T-helper 17 cell (primary cell): ENCODE measurements at places on chromosomes 7 and 10.
A peak's percentile ranks its signal among the peaks of the same experiment; 100 is the strongest.

DNA sequence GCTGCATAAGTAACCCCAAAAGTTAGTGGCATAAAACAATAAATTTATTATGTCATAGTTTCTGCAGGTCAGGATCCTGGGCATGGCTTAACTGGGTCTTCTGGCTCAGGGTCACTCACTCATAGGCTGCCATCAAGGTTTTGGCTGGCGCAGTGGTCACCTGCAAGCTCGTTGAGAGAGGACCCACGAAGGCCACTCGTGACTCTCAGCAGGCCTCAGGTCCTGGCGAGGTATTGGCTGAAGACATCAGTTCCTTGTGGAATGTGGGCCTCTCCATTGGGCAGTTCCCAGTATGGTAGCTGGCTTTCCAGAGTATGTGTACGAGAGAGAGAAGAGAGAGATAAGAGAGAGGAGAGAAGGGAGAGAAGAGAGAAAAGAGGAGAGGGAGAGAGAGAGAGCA is 138.3 kb upstream of the KLF14 start:
- peak overlapping the region; percentile 75 for H3K4me3 ChIP-seq
- no peak for DNase-seq
- H3K27me3 ChIP-seq: no peaks in the 10 kb centered on the region
- H3K27ac ChIP-seq: peak overlapping the region; percentile 97
- peaks cover 15% of the 10 kb centered on the region for H3K36me3 ChIP-seq

- H3K4me3 ChIP-seq: peak overlapping the region; percentile 68
- no peak for DNase-seq
- H3K4me1 ChIP-seq: peaks cover 8% of the 10 kb centered on the region
- H3K36me3 ChIP-seq: no peaks in the 10 kb centered on the region
- H3K27me3 ChIP-seq: peaks cover 57% of the 10 kb centered on the region
Measured at GRCh38 chr7:55254242-55254595, 110.9 kb upstream of the LANCL2 start.

- no peak overlapping the region for H3K4me3 ChIP-seq
- H3K27me3 ChIP-seq: peaks cover 6% of the 10 kb centered on the region
- peaks cover 2% of the 10 kb centered on the region for H3K36me3 ChIP-seq
- peaks cover 2% of the 10 kb centered on the region for H3K4me1 ChIP-seq
- no peak for DNase-seq
- H3K27ac ChIP-seq: no peak overlapping the region
Measured at GRCh38 chr10:91569522-91569921, 63.3 kb downstream of the PPP1R3C start.

DNA sequence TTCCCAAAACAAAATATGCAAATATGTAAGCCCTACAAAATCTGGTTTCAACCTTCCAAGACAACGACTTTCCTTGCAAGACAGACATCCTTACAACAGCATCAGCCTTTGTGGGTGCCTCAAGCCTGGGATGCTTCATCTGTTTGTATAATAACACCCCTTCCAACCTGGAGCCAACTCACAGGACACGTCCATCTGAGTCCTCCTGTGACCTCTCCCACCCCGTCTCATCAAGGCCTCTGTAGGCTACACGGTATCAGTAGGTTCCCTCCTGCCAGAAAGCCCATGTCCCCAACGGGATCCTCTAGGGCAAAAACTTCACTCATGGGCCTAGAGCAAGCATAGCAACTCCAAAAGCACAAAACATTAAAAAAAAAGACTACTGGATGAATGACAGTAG is 173.2 kb downstream of the TNS3 start:
- no peaks in the 10 kb centered on the region for H3K27me3 ChIP-seq
- no peak overlapping the region for H3K27ac ChIP-seq
- no peaks in the 10 kb centered on the region for H3K36me3 ChIP-seq
- no peak for DNase-seq

GRCh38 chr10:11667756-11668155 is 56.3 kb upstream of the USP6NL start:
- H3K27ac ChIP-seq: peak overlapping the region; percentile 8
- peaks cover 6% of the 10 kb centered on the region for H3K36me3 ChIP-seq
- no peak overlapping the region for H3K4me3 ChIP-seq
- no peak for DNase-seq

DNA sequence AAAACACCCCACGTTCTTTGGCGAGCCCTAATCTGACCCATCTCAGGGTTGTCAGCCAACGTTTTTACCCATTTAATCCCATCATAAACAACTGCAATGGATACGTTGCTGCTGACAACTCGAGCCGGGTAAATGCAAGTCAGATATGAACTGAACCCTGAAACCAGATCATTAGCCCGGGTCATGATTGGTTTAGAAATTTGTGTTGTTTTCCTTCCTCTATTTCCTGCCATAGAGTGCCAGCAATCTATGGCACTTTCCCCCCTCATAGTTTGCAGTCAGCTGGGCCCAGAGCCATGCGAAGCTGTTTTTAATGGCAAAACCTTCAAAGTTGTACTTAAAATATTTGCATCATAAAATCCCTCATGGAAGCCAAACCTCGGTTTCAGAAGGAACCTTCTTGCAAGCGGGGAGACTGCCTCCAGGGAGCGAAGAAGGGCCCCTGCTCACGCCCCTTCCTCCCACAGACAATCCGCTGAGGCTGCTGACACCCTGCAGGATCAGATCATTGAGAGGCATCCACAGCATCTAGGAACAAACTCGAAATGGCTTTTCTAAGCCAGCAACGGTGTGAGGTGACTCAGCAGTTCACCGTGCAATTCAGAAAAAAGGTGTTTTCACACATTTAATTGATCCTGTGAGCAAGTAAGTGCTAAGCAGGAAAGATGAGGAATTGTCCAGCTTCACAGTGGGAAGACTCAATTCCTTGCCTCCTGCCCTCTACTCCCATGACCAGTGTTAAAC is 710.1 kb downstream of the PARD3 start:
- DNase-seq: no peak
- peaks cover 10% of the 10 kb centered on the region for H3K27me3 ChIP-seq
- H3K36me3 ChIP-seq: no peaks in the 10 kb centered on the region

DNA sequence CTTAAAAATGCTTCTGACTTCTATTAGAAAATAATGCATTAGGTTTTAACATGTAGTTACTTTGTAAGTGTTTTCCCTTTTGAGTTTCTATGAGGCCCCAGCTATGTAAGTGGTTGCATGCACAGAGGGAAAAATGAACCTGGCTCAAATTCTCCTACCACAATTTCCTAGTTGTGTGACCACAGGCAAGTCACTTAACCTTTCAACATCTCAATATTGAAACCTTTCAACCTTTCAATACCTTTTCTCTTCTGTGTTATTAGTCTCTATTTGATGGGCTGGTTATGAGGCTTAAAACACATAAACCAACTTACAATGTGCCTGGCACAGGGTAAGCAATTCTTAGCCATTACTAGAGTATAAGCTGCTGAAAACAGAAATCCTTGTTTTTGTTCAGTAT is 203.0 kb downstream of the KCND2 start:
- DNase-seq: no peak
- no peaks in the 10 kb centered on the region for H3K27me3 ChIP-seq
- no peaks in the 10 kb centered on the region for H3K4me1 ChIP-seq
- H3K36me3 ChIP-seq: no peaks in the 10 kb centered on the region
- no peak overlapping the region for H3K4me3 ChIP-seq
- H3K27ac ChIP-seq: no peak overlapping the region

GRCh38 chr10:110781139-110781538 is 90.6 kb upstream of the PDCD4 start:
- peak overlapping the region; percentile 11 for H3K27ac ChIP-seq
- H3K4me3 ChIP-seq: no peak overlapping the region
- no peak for DNase-seq
- peaks cover 4% of the 10 kb centered on the region for H3K27me3 ChIP-seq

DNA sequence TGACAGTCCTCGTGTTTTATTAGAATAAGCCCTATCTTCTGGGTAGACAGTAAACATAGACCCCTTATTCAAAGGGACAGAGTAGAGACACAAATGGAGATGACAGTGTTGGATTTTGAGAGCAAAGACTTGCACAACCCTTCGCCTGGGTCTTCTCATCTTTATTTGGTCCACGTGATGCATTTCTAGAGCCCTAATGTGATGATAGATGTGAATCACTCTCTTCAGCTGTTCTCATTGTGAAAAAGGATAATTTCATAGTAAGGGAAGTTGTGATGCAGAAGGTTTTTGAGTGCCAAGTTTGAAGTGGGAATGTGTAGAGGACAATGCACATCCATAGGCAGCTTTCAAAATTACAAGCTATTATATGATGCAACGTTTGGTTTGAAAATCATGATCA is 86.3 kb downstream of the CREB5 start:
- no peak for DNase-seq
- H3K27me3 ChIP-seq: peaks cover 18% of the 10 kb centered on the region
- no peaks in the 10 kb centered on the region for H3K36me3 ChIP-seq
- H3K4me3 ChIP-seq: no peak overlapping the region

- no peaks in the 10 kb centered on the region for H3K27me3 ChIP-seq
- no peaks in the 10 kb centered on the region for H3K36me3 ChIP-seq
- H3K4me3 ChIP-seq: no peak overlapping the region
- H3K27ac ChIP-seq: no peak overlapping the region
- H3K4me1 ChIP-seq: no peaks in the 10 kb centered on the region
Measured at GRCh38 chr7:47186316-47186715, 395.6 kb downstream of the TNS3 start.

DNA sequence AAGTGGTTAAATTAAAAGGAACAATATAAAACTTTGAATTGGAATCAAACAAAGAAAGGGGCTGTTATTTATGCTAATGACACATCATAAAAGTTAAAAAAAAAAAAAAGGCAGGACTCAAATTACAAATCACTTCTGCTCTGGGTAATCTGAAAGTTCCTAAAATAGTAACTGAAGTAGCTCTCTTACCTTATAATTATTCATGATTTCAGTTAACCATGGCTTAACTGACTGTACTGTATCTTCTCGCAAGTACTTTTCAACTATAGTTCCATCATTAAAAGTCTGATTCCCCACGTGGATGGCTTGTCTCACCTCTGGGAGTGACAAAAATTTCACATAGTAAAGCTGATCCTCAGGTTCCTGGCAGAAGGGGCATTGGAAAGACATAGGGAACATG is 82.5 kb downstream of the CPVL start:
- H3K27ac ChIP-seq: no peak overlapping the region
- DNase-seq: no peak
- H3K36me3 ChIP-seq: no peaks in the 10 kb centered on the region

DNA sequence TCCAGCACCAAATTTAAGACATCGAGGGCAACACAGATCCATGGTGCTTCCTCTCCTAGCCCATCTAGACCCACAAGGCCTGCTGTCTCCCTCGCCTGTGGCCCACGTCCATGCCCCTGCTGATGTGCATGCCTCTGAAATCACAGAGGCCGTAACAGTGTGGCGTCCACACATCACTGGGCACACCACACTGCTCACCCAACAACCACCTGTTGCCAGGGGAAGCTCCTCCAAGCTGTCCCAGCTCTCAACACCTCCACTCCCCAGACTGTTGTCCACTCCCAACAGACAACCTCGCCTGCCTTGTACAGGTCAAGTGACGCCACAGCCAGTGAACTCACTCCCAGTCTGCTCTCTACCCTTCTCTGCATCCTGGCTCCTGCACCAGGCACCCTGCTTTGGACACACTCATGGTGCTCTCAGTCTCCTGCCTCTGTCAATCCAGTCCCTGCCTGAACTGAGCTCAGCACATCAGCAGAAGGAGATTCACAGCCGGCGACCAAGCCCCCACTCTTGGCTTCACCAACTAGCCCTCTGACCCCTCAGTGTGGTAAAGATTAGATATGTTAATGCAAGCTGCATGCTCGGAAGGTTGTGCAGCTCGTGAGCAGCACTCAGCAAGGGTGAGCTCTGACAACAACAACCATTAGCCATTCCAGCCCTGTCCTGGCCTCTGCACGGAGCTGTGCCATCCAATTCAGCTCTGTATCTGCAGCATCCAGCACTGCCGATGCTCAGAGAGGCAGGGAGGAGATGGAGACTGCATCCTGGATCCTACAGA is 197.0 kb downstream of the TNS3 start:
- H3K27ac ChIP-seq: no peak overlapping the region
- no peaks in the 10 kb centered on the region for H3K36me3 ChIP-seq
- no peak overlapping the region for H3K4me3 ChIP-seq
- DNase-seq: no peak

GRCh38 chr10:14247377-14248116 is 83.2 kb downstream of the FRMD4A start:
- H3K27ac ChIP-seq: no peak overlapping the region
- no peak for DNase-seq
- no peak overlapping the region for H3K4me3 ChIP-seq
- H3K36me3 ChIP-seq: peaks cover 2% of the 10 kb centered on the region

GRCh38 chr10:131710142-131710861 is 190.5 kb upstream of the PPP2R2D start:
- H3K27me3 ChIP-seq: no peaks in the 10 kb centered on the region
- no peak for DNase-seq
- H3K4me3 ChIP-seq: no peak overlapping the region
- H3K36me3 ChIP-seq: no peaks in the 10 kb centered on the region
- no peaks in the 10 kb centered on the region for H3K4me1 ChIP-seq

DNA sequence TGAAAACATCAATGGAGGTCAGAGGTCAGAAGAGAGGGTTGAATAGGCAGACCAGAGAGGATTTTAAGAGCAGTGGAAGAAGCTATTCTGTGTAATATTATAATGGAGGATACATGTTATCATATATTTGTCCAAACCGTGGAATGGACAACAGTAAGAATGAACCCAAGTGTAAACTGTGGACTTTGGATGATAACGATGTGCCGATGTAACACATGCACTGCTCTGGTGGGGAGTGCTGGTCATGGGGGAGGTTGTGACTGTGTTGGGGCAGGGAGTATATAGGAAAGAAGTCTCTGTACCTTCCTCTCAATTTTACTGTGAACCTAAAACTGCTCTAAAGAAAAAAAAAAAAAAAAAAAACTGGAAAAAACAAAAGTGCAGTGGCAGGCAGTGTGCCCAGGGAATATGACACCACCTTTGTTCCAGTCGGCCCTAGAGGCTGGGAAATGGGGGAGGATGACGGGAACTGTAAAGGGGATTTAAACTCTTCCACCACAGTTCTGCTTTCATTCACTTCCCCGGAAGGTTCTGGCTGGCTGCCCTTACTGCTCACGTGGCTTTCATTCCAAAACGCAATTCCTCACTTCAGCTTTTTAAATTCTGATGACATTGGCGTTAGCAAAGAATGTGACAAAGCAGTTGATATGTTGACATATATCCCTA is 113.7 kb upstream of the ANKRD1 start:
- peaks cover 15% of the 10 kb centered on the region for H3K4me1 ChIP-seq
- H3K4me3 ChIP-seq: peak overlapping the region; percentile 15
- no peaks in the 10 kb centered on the region for H3K36me3 ChIP-seq

GRCh38 chr7:22723181-22723601 is 3.8 kb upstream of the IL6 start:
- no peak overlapping the region for H3K4me3 ChIP-seq
- H3K27ac ChIP-seq: no peak overlapping the region
- H3K36me3 ChIP-seq: peaks cover 3% of the 10 kb centered on the region
- no peak for DNase-seq

GRCh38 chr7:154853063-154853726 is 149.7 kb downstream of the PAXIP1 start:
- H3K27ac ChIP-seq: no peak overlapping the region
- no peaks in the 10 kb centered on the region for H3K4me1 ChIP-seq

DNA sequence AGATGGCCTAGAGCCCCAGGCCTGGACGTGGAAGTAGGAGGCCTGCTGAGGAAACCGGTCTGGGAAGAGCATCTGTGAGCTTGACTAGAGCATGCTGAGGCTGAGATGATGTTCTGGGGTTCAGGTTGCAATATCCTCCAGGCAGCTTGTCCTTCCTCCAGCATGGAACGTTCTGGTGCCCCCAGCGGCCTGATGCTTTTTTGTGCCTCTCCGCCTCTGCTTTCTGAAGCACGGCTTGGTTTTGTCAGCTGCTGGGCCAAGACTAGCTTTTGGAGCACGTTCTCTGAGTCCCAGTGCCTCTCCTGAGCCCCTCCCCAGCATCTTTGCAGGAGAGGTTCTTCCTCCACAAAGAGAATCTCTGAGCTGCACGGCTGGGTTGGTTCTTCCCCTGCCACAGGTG is 682.0 kb upstream of the FOXK1 start:
- H3K27me3 ChIP-seq: peaks cover 55% of the 10 kb centered on the region
- no peak overlapping the region for H3K4me3 ChIP-seq
